Stimulated activated CD8-positive, alpha-beta memory T cell treated with anti-CD3 and anti-CD28 coated beads, Interleukin-4, amount 100 ng/mL, for 1 hour (primary cell): ENCODE measurements at places on chromosomes 5 and 9.

- no peak for DNase-seq
Observed at GRCh38 chr9:69645488-69645887, 26.7 kb downstream of the APBA1 start.

- DNase-seq: no peak
Observed at GRCh38 chr5:112083623-112084022, 326.6 kb upstream of the NREP start.

GRCh38 chr9:31372799-31373587 is 1011.5 kb upstream of the ACO1 start:
- no peak for DNase-seq

GRCh38 chr9:91813176-91813795 is 136.7 kb downstream of the ROR2 start:
- DNase-seq: no peak

GRCh38 chr9:8036914-8037524 is 237.4 kb upstream of the DMAC1 start:
- no peak for DNase-seq

- no peak for DNase-seq
Observed at GRCh38 chr9:6780690-6781089, 22.9 kb downstream of the KDM4C start.

- peak; percentile 29 for DNase-seq
Observed at GRCh38 chr5:142611154-142611553, 74.7 kb downstream of the FGF1 start.

- DNase-seq: no peak
Observed at GRCh38 chr5:31469886-31470285, 62.0 kb downstream of the DROSHA start.

DNA sequence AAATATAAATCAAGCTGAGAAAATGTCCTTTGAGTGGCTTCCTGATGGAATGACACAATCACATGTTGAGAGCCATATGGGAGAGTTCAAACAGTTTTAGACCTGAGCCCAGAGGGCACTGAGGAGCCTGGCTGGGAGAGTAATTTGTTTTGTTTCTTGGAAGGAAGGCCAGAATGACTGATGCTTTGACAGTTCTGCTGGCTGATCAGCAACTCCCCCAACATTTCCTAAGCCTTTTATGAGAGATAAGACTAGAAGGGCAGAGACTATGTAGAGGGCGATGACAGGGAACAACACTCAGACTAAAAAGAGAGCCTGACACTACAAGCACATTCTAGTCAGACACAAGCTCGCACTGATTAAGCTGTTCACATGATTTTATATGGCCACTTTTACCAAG is 169.2 kb downstream of the COX7C start:
- DNase-seq: no peak

DNA sequence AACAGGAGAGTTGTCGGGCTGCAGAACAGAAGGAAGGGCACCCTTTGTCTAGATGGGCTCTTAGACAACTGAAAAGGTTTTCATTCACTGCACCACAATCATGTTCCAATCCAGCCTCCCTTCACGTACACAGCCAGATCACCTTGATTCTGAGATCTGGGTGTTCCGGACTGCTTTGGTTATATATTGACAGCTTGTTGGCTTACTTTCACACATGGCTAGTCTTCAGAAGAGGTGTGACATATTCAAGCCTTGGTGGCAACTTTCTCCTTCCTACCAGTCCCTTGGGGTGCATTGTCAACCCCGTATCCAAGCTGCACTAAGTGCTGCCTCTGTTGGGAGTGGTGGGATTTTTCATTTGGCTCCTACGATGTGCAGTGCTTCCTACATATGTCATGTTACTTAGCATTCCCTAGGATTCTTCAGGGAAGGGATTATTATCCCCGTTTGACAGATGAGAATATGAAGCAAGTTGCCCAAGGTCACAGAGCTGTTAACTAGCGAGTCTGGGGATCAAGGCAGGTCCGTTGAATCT is 100.6 kb downstream of the LIFR start:
- DNase-seq: no peak
